Fibroblast of skin of left quadriceps (primary cell): ENCODE measurements at places on chromosomes 5 and 9.

- no peak for DNase-seq
Observed at GRCh38 chr9:73714294-73714693, 562.6 kb downstream of the ANXA1 start.

DNA sequence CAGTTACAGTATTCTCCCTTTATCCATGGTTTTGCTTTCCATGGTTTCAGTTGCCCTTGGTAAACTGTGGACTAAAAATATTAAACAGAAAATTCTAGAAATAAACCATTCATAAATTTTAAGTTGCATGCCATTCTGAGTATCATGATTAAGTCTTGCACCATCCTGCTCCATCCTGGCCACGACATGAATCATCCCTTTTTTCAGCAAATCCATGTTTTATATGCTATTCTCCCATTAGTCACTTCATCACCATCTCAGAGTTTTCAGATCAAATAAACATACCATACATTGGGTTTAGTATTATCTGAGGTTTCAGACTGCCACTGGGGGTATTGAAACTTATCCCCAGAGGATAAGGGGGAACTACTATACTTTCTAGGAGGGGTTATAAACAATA, 234.4 kb upstream of the ATP10B start:
- peak; percentile 79 for DNase-seq

GRCh38 chr5:3142261-3143027, 391.0 kb upstream of the IRX2 start:
- no peak for DNase-seq

DNA sequence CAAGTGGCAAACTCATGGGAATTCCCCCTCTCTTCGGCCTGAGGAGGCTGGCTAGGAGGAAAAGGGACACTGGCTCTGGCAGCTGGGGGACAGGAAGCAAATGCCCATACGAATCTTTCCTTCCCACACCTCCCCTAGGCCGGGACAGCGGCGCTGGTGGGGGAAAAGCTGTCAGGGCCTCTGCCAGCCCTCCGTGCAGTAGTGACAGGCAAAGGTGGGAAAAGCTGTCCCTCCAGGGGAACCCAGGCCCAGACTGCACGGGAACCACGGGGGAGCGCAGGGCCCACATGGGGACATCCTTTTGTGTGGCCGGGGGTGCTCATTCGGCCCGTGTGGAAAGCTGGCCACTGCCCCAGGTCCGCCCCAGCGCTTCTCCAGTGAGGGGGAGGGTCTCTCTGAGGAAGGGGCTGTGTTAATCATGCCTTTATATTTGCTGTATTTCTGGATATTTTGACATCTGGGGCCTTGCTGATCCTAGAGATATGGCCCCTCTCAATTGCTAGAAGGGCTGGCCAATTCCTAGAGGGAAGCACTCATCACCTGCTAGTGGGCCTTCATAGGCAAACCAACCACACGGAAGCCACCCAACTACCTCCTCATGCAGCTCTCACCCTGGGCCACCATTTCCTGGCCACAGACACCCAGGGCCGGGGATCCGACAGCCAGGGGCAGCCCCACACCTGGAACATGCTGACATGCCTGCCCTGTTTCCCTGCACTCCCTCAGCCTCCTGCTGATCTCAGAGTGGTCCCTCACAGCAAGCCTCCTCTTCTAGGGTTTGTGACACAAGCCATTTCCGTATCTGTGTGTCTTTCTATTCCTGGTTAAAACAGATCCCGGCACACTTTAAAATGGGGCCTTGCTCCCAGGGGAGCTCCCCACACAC, 138.8 kb downstream of the ROR2 start:
- DNase-seq: no peak

GRCh38 chr5:177378884-177379883, 5.0 kb upstream of the SLC34A1 start:
- DNase-seq: peak; percentile 58

- peak; percentile 9 for DNase-seq
Observed at GRCh38 chr9:71587576-71588362, 180.5 kb downstream of the CEMIP2 start.

GRCh38 chr9:108475813-108476212, 380.0 kb downstream of the ACTL7B start:
- DNase-seq: no peak

DNA sequence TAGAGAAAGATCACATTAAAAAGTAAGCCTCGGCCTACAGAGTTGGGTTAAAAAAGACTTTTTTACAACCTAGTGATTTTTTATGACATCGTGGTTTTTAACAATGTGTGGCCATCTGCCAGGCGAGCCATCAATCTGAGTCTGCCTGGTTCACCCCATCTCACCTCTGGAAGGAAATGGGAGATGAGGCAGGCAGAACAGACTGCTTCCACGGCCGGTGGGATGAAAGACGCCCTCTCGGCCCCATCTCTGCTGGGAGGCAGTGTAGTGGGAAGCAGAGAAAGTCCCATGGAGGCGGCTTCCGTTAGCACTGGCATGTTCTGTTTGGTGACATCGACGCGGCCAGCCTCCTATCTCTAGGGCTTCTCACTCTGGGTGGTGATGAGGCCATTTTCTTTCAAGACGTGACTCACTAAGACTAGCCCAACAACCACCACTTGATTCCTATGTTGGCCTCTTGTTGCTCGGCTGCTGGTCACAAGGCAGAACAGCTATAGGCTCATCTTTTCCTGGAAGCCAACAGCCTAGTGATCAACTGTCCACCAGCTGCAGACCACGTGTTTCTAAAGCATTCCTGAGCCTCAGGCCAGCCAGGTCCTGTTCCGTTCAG, 132.4 kb upstream of the OTULINL start:
- DNase-seq: peak; percentile 86

- DNase-seq: no peak
Observed at GRCh38 chr9:92406477-92406876, 2.1 kb upstream of the OGN start.

- DNase-seq: no peak
Observed at GRCh38 chr9:121779381-121780117, 128.1 kb downstream of the DAB2IP start.

GRCh38 chr5:135220394-135221186, 178.4 kb downstream of the MACROH2A1 start:
- no peak for DNase-seq

DNA sequence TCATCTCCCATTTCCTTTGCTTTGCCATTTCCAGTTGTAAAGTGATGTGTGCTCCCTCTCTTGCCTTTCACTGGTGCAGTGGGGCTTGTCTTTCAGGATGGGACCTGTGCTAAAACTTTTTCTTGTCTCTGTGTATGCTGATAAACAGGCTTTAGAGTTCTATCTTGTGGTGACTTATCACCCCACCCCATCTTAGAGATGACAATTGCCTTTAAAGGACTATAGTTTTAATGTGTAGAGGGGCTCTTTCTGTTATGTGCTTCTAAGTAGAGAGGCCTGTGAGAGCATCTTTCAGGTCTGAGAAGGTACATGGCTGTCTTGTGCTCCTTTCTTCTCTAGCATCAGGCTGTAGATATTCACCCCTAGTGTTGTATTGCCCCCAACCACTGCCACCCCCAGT, 21.9 kb downstream of the MAN2A1 start:
- no peak for DNase-seq

DNA sequence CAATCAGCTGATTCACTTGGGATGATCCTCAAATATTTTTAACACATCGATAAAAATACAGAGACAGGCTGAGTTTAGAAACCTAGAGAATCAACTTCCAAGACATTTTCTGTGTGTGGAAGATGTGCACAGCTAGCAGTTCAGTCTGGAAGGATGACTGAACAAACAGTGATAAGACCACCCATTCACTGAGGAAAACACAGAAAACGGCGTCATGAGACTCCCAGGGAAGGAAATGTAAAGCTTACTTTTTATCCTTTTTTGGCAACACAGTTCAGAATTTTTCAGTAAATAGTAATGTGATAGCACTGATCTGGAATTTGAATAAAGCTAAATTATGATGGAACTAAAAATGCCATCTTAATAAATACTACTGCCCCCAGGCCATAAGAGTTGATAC, 277.6 kb downstream of the SEMA5A start:
- DNase-seq: no peak

- DNase-seq: no peak
Observed at GRCh38 chr9:113828221-113828620, 47.9 kb upstream of the ZNF618 start.
